ENCODE measurements at places on chromosomes 3 and 15. TPM values are rescaled to one million over a fixed set of nuclear protein-coding genes. Genes with fewer than 3 reads are reported as not detected.

GLDN gene
- polyA plus RNA-seq: not detected

STRC gene
- 1.7 TPM for polyA plus RNA-seq

DNA sequence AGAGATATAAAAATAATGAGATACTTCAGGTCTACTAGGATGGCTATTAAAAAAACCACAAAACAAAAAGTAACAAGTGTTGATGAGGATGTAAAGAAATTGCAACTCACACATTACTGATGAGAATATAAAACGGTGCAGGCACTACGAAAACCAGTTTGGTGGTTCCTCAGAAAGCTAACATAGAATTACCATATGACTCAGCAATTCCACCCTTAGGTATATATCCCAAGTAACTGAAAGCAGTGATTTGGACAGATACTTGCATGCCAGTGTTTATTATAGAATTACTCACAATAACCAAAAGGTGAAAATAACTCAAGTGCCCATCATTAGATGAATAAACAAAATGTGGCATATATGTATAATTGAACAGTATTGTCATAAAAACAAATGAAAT is 87.5 kb upstream of the MELTF start:
- H3K4me1 ChIP-seq: no peaks in the 10 kb centered on the region
- H3K36me3 ChIP-seq: peaks cover 1% of the 10 kb centered on the region
- no peaks in the 10 kb centered on the region for H3K27me3 ChIP-seq
- H3K4me3 ChIP-seq: no peak overlapping the region

DNA sequence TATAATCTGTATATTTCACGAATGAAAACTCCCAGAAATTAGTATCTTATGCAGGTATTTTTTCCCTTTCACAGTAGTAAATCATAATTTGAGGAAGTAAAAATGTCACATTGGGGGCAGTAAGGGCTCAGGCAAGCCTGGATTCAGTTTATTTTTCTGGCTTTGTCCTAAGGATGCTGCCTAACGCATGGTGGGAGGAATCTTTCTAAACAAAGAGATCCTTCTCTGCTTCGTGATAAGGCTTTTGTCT is 35.7 kb downstream of the DNASE1L3 start:
- no peaks in the 10 kb centered on the region for H3K36me3 ChIP-seq
- DNase-seq: no peak
- H3K27me3 ChIP-seq: peaks cover 8% of the 10 kb centered on the region
- peaks cover 15% of the 10 kb centered on the region for H3K4me1 ChIP-seq
- no peak overlapping the region for H3K4me3 ChIP-seq
- H3K27ac ChIP-seq: no peak overlapping the region

DNA sequence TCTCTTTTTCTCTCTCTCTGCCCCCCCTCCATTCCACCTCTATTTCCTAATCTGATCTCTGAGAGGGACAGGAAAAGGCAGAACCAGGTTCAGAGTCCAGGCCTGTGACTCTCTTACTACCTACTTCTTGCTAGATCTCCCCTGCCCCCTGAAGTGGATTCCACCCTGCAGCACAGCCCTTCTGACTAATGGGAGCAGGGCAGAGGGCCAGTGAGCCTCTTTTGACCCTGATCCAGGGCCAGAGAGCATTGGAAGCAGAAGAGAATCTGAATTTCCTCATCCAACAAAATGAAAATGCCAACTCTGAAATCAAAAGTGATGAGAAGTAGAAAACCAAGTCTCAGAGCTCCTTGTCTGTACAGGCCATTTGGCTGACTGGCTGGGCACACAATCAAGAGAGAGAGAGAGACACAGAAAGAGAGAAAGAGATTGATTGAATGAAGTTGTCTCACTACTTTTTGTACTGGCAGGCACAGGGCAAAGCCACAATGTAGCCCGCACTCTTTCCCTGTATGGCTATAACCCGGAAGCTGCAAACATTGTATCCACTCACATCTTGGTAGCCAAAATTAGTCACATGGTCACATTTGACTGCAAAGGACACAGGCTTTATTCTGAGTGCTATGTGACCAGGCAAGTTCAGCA is 31.6 kb upstream of the GLCE start:
- no peaks in the 10 kb centered on the region for H3K36me3 ChIP-seq
- H3K27me3 ChIP-seq: no peaks in the 10 kb centered on the region
- H3K4me3 ChIP-seq: no peak overlapping the region
- DNase-seq: no peak
- H3K4me1 ChIP-seq: peaks cover 4% of the 10 kb centered on the region

GRCh38 chr3:52188556-52188955 is 9.4 kb upstream of the ALAS1 start:
- H3K4me3 ChIP-seq: no peak overlapping the region
- H3K27ac ChIP-seq: no peak overlapping the region
- DNase-seq: no peak

- no peaks in the 10 kb centered on the region for H3K4me1 ChIP-seq
- DNase-seq: no peak
- no peak overlapping the region for H3K4me3 ChIP-seq
- H3K36me3 ChIP-seq: peaks cover 4% of the 10 kb centered on the region
- no peaks in the 10 kb centered on the region for H3K27me3 ChIP-seq
Measured at GRCh38 chr3:128294999-128295468, 141.8 kb downstream of the EEFSEC start.

All from B cell (primary cell).